Hypothalamus (tissue), 51 donors: ENCODE measurements at places on chromosomes 3 and 15.

DNA sequence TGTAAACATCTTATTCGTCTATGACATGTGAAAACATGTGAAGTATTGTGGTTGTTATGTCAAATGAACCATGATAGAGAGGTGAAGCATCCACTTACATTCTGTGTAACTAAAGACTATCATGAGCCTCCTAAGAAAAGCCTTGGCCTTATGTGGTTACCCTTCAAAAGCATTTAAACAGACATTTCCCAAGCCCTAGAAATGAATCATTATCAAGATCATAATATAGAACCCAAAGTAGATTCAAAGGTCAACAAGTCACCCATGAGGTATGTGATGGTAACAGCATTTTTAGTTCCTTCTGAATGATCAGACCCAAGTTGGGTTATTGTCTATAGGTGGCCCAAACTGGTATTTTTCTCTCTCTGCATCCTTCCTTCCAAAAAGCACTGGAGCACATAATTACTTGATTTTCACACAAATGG lies 408.0 kb downstream of the TBL1XR1 start:
- DNase-seq = no peak

GRCh38 chr3:17979911-17980310 lies 237.5 kb upstream of the TBC1D5 start:
- no peak for DNase-seq

GRCh38 chr3:49673121-49673714 lies 933 bp upstream of the APEH start:
- no peak for DNase-seq

- DNase-seq = no peak
Measured at GRCh38 chr3:104101736-104102135, 1265.0 kb upstream of the ALCAM start.

- DNase-seq = no peak
Measured at GRCh38 chr15:65245096-65245856, 34.0 kb upstream of the CILP start.

DNA sequence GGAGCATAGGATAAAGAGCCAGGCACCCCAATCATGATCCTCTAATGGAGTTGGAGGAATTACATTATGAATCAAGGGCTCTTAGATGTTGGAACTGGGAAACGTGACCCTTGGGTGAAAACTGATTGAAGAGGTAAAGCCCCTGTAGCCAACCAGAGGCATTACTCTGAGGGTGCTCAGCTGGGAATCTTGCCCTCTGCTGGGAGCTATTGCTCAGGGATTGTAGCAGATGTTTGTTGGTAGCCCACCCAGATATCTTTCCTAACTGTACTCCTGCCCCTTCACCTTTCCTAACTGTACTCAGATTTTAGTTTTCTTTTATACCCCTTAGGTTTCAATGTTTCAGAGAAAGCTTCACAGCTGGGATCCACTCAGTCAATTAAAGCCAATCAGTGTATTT lies 74.2 kb downstream of the RARB start:
- no peak for DNase-seq

GRCh38 chr15:41417418-41418195 lies 712 bp downstream of the RTF1 start:
- no peak for DNase-seq

DNA sequence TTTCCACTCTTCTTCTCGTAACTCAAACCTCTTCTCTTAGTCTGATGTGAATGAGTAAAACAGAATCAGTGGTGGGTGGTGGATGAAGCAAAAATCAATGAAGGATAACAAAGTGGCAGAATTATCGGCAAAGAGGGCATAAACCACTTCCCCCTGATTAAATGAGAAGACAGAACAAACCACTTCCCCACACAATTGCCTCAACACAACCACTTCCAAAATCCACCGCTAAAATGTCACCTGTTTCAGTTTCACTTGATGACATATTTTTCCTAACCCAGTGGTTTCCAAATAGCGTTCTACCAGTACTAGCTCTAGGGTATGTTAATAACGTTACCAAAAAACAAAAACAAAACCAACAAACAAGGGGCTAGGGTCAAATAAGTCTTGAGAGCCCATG lies 478.7 kb upstream of the WNT5A start:
- no peak for DNase-seq

- no peak for DNase-seq
Measured at GRCh38 chr3:128052595-128053351, 536 bp downstream of the SEC61A1 start.

GRCh38 chr15:67691450-67691849 lies 133.9 kb upstream of the SKOR1 start:
- peak; percentile 4 for DNase-seq

DNA sequence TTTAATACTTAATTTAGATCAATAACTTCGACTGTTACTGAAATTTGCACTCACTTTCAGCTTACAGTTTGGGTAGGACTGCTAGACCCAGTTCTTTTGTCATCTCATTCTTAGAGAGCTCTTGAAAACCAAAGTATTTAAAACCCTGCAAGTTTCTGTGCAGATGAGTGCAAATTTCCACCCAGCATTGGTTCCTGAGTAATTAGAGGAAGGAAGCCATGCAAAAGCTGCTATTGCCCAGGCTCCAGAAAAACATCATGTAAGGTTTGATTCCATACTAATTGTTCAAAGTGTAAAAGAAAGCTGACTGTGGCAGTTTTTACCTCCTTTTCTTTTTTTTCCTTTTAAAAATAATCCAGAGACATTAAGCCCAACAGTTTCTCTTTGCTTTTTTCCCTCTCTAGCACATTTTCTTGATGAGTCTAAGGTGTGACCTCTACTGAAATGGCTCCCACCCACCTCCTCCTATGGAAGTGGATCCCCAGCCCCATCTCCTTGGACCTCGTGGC lies 30.3 kb downstream of the ABHD2 start:
- DNase-seq = no peak

DNA sequence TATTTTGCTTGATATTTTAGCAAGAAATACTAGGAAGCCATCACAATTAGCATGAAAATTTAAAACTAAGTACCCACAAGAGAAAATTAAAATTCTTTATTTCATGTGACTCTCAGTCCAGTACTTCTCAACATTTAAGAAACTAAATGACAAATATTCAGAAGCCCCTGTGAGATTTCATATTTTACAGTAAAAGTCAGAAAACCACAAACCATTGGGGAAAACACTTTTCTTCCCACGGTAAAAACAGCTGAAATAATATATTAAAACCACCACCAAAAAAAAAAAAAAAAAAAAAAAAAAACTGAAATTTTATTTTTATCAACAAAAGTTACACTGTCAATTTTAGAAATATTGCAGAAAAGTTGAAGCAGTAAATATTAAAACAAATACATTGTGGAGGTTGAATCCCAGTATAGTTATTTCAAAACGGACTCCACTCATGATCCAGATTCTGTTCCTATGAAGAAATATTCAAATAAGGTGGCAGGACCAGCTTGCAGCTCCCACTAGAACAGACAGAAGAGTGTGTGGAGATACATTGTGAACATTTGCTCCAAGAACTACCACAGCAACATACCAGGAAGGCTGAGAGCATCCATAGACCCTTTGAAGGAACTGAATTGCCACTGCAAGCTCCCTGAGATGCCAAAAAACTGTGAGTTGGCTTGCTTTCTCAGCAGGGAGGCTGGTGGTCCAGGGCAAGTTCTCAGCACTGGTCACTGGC lies 308.2 kb downstream of the CTNNB1 start:
- DNase-seq = no peak

DNA sequence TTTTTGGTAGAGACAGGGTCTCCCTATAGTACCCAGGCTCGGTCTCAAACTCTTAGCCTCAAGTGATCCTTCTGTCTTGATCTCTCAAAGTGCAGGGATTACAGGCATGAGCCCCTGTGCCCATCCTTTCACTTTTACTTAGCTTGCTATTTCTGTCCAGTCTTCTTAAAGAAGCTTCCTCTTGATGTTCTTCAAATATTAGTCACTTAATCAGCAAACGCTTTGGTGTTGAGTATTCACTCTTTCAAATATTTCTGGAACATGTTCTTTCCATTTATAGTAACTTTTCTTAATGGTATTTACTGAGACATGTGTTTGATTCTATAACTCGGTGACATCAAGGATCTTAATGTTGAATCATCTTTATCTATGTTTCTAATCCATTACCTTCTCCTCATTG lies 122.1 kb downstream of the CNTN6 start:
- DNase-seq = no peak

DNA sequence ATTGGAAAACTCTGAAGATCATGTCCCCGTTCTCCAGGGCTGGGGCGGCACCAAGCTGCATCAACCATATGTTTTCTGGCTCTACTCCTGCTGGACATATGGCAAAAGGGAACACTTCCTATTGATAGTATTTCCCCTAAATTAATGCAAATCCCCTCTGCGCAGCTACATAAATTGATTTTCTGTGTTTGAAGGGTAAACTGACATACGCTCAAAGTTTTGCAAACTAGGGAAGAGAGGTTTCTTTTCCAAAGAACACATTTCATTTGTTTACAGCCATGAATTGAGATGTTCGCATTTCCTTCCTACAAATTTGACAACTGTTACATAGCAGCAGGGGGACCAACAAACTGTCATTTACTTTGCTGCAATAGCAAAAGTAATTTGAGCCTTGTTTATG lies 35.9 kb downstream of the CTXND1 start:
- DNase-seq = no peak

- DNase-seq = no peak
Measured at GRCh38 chr15:61556037-61556648, 327.0 kb upstream of the RORA start.

GRCh38 chr15:31407851-31408250 lies 81.2 kb downstream of the KLF13 start:
- DNase-seq = no peak

- no peak for DNase-seq
Measured at GRCh38 chr3:144187531-144188210, 216.0 kb downstream of the DIPK2A start.

DNA sequence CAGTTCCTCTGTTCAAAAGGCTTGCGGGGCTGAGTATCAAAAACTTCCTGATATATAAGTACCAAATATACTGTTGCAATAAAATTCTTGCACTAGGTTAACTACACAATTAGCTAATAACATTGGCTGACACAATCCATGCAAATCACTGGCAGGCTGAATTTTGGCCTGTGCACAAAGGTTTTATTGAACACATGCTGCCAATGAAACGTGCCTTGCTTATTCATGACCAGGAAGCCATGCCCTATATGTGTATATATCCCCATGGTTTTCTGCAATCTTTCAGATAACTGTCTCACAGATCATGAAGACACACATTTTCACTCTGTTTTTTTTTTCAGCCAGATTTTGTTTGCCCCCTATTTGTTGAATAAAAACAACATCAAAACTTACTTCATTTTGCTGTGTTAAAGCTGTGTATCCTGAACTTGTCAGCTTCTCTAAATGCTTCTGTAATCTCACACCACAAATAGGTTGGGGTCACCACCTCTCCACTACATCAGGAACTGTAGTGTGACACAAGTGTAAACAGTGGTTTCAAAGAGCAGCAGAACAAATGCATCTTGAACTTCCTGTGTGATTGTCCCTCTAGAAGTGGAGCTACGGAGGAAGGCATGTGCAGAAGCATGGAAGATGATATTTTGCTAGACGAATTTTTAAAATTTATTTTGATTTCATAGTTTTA lies 920.7 kb upstream of the NR2F2 start:
- DNase-seq = no peak

GRCh38 chr3:160473221-160473620 lies 23.6 kb upstream of the TRIM59 start:
- DNase-seq = no peak
